ENCODE measurements at places on chromosomes 16 and 17.

GRCh38 chr16:17605784-17606183 is 135.0 kb upstream of the XYLT1 start:
- DNase-seq, result no peak

DNA sequence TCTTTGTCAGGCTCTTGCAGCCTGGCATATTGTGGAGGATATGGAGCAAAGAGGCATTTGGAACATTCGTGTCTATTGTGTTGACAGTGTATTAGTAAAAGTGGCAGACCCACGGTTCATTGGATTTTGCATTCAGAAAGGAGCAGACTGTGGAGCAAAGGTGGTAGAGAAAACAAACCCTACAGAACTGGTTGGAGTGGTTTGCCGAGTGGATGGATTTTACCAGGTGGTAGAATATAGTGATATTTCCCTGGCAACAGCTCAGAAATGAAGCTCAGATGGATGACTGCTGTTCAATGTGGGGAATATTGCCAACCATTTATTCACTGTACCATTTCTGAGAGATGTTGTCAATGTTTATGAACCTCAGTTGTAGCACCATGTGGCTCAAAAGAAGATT is 44.5 kb downstream of the EFCAB13 start:
- DNase-seq, result no peak

DNA sequence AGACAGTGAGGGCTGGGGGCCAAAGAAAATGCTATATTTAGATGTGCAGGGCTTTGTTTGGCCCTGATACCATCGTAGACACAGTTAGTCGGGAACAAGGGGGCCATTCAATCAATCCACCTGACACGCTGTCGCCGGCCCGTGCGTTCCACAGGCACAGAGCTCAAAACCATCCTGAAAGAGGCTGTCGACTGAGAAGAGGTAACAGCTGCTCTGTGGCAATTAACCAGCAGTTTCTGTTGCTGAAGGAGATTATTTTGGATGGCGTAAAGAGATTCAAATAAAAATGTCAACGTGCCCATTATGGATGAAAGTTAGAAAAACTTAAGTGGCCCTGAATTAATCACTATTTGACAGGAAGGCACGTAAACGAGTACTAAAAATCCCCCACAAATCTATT is 276.2 kb upstream of the IRX5 start:
- peak; percentile 74 for DNase-seq

- DNase-seq, result no peak
Measured at GRCh38 chr17:36848008-36848902, 89.0 kb upstream of the LHX1 start.

- DNase-seq, result no peak
Measured at GRCh38 chr16:11187522-11188023, 68.4 kb downstream of the SOCS1 start.

DNA sequence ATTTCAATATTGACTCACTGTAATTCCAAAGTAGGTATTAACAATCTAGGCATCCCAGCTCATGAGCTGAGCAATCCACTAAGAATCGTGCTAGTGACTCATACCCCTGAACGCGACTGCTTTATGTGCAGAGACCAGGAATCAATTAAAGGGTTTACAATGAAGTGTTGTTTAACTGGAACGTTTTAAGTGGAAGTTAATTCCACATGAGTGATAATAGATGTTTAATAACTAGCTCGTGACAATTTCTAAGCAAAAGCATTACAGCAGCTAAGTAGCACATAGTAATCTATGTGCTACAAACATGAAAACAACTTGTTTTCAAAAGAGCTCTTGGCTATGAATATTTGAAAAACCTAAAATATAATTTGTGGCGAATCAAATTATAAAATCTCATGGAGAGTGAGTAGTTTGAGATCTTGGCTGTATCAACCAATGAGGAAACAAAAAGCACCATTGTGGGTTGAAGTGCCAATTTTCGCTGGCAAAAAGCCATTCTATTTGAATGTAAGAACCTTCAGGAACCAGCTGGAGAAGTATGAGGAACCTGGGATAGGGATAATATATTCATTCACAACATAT is 9.4 kb downstream of the GJC1 start:
- DNase-seq, result peak; percentile 90

DNA sequence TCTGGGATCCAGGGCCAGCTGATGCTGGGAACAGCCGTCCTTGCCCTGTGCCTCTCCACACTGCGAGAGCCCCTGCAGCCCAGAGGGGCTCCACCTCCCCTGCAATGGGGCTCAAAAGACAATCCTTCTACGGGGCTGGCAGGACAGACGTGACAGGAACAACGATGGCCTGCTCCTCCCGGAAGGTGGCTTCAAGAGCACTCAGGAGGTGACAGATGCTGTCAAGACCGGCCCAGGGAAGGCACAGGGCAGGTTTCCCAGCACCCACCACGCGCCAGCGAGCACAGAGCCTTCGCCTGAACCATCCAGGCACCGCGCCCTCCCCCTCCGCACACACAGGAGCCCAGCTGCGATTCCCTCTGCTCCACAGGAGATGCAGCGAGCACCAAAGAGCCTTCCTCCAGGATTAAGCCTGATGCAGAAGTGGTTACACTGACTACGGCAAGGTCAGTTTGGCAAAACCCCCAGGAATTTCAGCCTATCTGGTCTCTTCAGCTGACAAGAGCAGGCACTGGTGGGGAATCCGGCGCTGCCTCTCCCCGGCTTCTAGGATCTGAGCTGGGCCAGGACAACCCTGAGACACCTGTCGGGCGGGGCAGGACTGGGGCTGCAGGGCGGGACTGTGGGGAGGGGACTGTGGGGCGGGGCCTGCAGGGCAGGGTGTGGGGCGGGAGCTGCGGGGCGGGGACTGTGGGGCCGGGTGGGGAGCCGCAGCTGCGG is 103.4 kb downstream of the ZNF778 start:
- DNase-seq, result peak; percentile 95

DNA sequence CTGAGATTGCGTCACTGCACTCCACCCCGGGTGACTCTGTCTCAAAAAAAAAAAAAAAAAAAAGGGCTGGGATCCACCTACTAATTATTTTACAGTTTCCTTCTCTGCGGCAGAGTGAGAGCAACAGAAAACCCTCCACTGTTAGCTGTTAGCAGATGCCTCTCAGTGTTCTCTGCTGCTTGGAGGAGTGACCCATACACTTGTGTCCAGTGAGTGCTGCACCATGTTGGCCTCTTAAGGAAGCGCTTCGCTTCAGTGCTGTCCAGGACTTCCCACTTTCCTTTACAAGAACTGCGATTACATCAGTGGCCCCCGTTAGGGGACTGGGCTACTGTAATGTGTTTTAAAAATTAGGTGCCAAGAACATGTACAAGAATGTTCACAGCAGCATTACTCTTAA is 18.4 kb upstream of the CLEC18B start:
- no peak for DNase-seq

- no peak for DNase-seq
Measured at GRCh38 chr17:42865638-42866094, 14.7 kb downstream of the AOC3 start.

- DNase-seq, result no peak
Measured at GRCh38 chr17:42253578-42253977, 22.6 kb downstream of the STAT5B start.

- no peak for DNase-seq
Measured at GRCh38 chr16:22938647-22939046, 124.7 kb downstream of the HS3ST2 start.

- DNase-seq, result no peak
Measured at GRCh38 chr16:81711657-81712319, 67.3 kb upstream of the PLCG2 start.

- DNase-seq, result no peak
Measured at GRCh38 chr17:7367083-7367482, 12.1 kb downstream of the TMEM95 start.

GRCh38 chr16:85416228-85417109 is 196.7 kb upstream of the GSE1 start:
- peak; percentile 48 for DNase-seq

- no peak for DNase-seq
Measured at GRCh38 chr16:907361-907760, 63.4 kb downstream of the LMF1 start.

DNA sequence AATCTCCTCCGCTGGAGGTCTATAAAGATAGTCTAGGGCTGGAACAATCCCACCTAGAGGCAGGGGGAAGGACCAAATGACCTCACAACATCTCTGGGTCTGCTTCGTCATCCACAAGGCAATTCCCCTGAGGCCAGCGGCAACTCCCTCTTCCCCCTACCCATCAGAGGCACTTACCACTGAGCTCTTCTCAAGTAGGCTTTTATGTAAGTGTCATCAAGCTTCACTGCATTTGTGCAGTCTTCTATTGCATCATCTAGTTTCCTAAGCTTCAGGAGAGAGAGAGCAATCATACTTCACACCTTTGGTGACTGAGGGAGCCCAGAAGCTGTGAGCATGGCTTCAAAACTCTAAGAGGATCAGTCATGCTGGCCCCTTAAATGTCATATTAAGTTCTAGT is 21.0 kb downstream of the CNP start:
- DNase-seq, result peak; percentile 53

- no peak for DNase-seq
Measured at GRCh38 chr17:81385320-81386111, 9.7 kb upstream of the BAHCC1 start.

- DNase-seq, result no peak
Measured at GRCh38 chr17:4357030-4357628, 9.3 kb downstream of the UBE2G1 start.

GRCh38 chr16:49478107-49478506 is 104.5 kb downstream of the C16orf78 start:
- no peak for DNase-seq

GRCh38 chr17:5464717-5465507 is 3.9 kb downstream of the DHX33 start:
- no peak for DNase-seq

- no peak for DNase-seq
Measured at GRCh38 chr16:85003725-85004586, 7.4 kb downstream of the ZDHHC7 start.

DNA sequence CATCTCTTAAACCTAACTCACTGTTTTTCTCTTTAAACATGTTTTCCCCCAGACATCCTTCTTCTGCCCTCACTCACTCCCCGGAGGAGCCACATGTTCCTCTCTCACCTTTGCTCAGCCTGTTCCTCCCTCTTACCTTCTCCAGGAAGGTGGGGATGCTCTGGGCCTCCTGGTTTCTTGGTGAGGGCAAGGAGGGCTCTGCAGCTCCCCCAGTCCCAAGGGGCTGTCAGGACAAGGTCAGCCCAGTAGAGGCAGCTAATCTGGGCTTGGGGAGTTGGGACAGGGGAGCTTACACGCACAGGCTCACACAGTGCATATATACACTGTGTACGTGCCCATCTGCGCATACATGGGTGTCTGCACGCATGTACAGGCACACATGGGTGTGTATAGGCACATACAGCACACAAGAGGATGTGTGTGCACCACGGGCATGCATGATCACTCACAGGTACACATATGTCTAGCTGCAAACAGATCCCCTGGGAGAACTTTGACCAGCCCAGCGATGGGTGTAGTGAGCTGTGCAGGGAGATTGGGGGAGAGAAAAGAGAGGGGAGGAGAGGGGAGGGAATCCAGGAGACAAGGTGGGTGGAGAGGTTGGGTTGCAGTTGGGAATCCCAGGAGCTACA is 28.6 kb upstream of the SPNS3 start:
- DNase-seq, result no peak

GRCh38 chr17:3722716-3723115 is 987 bp upstream of the HASPIN start:
- DNase-seq, result no peak

DNA sequence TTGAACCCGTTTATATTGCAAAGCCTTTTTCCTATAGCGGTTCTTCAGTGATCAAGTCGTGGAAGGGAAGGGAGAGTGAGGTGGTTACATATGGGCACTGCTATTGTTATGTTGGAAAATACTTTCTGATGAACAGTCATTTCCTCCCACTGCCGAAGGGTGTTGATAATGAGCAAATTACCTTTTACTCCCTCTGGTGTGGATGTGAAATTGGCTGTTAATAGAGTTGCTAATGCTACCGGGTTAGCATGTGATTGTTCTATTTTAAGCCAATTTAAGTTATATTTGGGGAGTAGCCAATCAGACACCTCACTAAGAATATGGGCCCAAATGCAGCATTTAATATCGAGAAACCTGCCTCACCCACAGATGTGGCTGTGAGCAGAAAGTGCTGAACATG is 15.6 kb upstream of the PMFBP1 start:
- DNase-seq, result no peak

DNA sequence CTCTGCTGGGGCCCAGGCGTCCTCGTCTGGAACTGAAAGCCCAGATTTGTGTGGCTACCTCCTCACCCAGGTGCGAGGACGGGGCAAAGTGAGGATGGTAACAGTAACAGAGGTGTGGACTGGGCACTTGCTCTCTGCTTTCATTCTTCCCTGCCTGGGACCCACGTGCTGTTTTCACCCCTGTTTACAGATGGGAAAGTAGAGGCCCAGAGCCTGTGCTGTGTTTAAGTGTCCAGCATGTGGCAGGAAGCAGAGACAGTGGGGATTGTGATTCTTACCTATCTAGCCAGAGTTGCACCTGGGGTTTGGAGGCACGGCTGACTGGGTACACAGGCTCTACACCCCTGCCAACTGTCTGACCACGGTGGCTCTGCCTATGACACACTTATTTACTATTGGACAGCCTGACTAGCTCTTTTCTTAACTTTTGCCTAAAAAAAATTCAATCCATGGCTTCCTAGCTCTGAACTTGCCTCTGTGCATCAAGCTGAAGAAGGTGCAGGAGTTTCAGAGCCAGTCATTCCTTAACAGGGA is 155.4 kb downstream of the CLEC16A start:
- DNase-seq, result no peak

DNA sequence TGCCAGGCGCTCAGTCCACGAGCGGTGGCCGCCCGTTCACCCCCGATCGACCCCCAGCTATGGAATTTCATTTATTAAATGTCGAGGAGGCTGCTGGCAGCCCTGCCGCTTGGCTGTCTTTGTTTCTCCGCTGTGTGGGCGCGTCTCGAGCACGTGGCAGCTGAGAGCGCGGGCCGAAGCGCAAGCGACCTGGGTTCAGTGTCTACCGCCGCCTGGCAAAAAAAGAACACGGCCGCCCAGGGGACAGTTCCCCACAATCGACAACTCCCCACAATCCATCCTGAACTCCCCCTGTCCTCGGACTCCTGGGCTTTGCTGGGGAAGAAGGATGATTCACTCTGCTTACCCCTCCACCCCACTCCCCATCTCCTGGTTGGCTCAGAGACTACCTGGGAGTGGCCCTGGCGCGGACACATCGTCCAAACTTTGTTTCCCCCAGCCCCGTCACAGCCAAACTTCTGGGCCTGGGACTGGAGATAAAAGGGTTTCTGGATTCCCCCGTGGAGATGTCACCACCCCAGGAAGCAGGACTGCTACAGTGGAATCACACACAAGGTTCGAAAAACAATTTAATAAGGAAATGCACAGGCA is 1.7 kb upstream of the ANKRD13B start:
- no peak for DNase-seq

GRCh38 chr17:81222906-81223761 is at the start of gene CEP131:
Gene CEP131, minus strand, starts transcription at chr17:81222965. Its CDS starts 2,909 bp downstream, at chr17:81220056.
- peak; percentile 95 for DNase-seq

All from NCI-H524 treated with DMSO at 0.1 percent for 48 hours (cell line).